ENCODE measurements at places on chromosomes 7 and 10. TPM values are rescaled to one million over a fixed set of nuclear protein-coding genes. Genes with fewer than 3 reads are reported as not detected.

The ICA1 gene
- total RNA-seq = 0.57 TPM

The NODAL gene
- total RNA-seq = not detected

The KCND2 gene
- total RNA-seq = not detected

The CPA2 gene
- total RNA-seq = 0.18 TPM

The CTNNA3 gene
- total RNA-seq = 0.30 TPM

The CSGALNACT2 gene
- total RNA-seq = 19.5 TPM

DNA sequence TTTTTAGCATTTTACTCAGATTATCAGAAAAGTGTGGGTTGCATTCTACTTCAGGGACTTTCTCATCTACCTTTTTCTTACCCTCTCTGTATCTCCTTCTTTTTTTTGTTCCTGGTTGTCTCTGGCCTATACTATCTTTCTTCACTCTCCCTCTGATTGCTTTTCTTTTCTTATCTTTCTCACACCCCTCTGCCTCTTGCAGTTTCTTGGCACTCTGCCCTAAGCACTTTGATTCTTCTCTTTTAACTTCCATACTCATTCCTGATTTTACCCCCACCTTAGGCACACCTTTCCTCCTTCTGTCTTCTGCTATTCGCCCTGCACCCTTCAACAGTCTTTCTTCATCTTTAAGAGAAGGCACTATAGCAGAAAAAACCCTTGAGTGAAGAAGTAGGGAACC, 92.8 kb upstream of the HPS1 start:
- no peak overlapping the region for H3K4me3 ChIP-seq
- no peaks in the 10 kb centered on the region for H3K36me3 ChIP-seq
- H3K27ac ChIP-seq = no peak overlapping the region
- H3K27me3 ChIP-seq = peaks cover 3% of the 10 kb centered on the region
- DNase-seq = no peak

DNA sequence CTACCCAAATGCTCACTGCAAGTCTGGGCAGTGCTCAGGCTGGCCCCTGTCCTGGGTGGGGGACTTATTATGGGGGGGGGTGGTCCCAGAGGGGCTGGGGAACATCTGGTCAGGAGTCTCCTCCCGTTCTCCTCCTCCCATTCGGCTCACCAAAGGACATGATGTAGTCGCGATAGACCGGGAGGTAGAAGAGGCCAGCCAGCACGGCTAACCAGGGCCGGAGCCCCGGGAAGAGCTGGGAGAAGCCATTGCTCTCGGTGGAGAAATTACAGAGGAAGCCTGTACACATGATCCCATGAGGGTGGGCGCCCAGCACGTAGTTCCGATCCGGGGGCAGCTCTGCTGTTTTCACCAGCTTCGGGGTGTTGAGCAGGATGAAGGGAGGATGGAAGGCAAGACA, 2.4 kb downstream of the MOGAT3 start:
- DNase-seq = no peak
- no peak overlapping the region for H3K27ac ChIP-seq
- peaks cover 22% of the 10 kb centered on the region for H3K27me3 ChIP-seq
- peaks cover 2% of the 10 kb centered on the region for H3K4me1 ChIP-seq
- H3K36me3 ChIP-seq = no peaks in the 10 kb centered on the region
- H3K4me3 ChIP-seq = no peak overlapping the region

GRCh38 chr7:96269246-96269994, 52.5 kb downstream of the SLC25A13 start:
- H3K4me1 ChIP-seq = peaks cover 2% of the 10 kb centered on the region
- no peaks in the 10 kb centered on the region for H3K27me3 ChIP-seq
- H3K4me3 ChIP-seq = no peak overlapping the region
- H3K27ac ChIP-seq = peak overlapping the region; percentile 15

DNA sequence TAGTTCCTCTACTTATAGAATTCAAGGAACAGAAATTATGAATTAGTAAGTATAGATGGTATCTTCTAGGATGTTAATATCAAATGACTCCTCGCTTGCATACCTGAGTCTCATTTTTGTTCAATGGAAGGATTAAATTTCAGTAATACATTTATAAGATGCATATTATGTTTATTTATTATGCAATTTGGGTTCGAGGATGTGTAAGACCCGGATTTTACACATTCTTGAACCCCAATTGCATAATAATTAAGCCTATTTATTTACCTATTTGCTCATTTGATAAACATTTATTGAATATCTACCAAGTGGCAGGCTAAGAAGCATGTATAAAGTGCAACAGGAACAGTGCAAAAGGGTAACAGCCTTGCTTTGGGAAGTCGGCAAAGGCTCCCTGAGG, 52.6 kb downstream of the ICA1 start:
- no peak overlapping the region for H3K27ac ChIP-seq
- H3K4me3 ChIP-seq = no peak overlapping the region
- H3K36me3 ChIP-seq = no peaks in the 10 kb centered on the region
- no peaks in the 10 kb centered on the region for H3K4me1 ChIP-seq

DNA sequence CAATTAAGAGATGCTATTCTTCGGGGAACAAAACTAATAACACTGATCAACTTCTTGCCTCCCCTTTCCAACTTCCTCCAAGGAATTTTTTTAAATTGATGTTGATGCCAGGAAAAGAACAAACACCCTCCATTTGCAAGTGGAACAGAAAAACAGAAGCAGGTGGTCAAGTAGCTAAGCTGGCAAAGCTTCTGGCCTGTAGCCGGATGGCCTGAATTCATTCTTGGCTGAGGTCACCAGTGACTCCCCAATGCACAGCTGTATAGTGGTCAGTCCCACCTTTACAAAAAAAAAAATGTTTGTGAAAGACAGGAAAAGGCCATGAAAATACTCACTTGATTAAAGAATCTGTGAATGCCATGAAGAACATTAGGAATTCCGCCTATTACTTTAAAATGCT, 39.1 kb downstream of the DOCK4 start:
- no peaks in the 10 kb centered on the region for H3K4me1 ChIP-seq
- DNase-seq = no peak
- H3K27ac ChIP-seq = no peak overlapping the region
- no peaks in the 10 kb centered on the region for H3K36me3 ChIP-seq
- H3K4me3 ChIP-seq = no peak overlapping the region

DNA sequence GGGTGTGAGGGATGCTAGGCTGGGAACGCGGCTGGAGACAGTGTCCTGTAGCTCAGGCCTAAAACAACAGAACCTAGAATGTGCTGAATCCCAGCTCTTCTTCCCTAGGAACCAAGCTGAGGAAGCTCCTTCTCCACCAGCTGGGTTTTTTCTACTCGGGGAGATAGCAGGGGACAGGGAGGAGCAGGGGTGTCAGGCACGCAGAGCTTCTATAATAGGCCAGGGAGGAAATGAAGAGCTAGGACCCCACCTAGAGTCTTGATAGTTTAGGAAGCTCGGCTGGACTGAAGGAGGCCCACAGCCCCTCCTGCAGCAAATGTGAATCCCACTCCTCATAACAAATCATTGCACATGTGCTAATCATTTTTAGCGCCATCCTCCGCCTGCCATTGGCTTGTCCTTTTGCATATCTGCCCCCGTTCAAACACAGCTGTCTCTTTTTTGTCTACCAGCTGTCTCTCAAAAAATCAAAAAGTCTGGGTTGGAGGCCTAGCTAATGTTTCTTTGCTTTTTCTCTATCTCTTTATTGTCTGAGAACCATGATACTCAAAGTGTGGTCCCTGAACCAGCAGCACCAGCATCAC, 24.1 kb upstream of the FAM180A start:
- H3K4me3 ChIP-seq = no peak overlapping the region
- H3K36me3 ChIP-seq = no peaks in the 10 kb centered on the region
- DNase-seq = no peak
- peaks cover 2% of the 10 kb centered on the region for H3K27me3 ChIP-seq
- H3K4me1 ChIP-seq = no peaks in the 10 kb centered on the region

DNA sequence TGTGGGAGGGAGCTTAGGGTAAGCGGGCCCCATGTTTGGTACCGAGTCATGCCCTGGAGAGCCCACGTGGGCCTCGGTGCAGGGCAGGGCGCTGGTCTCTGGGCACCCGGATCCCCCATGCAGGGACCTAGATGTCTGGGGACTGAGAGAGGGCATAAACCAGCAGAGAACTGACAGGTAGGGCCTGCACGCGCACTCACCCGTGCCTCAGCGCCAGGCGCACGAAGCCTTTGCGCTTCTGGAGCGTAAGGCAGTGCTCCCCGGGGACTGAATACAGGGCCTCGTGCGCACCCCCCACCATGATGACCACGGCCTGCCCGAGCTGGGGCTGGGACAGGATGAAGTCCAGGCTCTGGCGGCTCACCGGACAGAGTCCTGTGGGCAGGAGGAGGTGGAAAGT, 2.8 kb downstream of the MOGAT3 start:
- H3K4me1 ChIP-seq = peaks cover 2% of the 10 kb centered on the region
- H3K27me3 ChIP-seq = peaks cover 21% of the 10 kb centered on the region
- H3K27ac ChIP-seq = no peak overlapping the region
- no peaks in the 10 kb centered on the region for H3K36me3 ChIP-seq
- H3K4me3 ChIP-seq = no peak overlapping the region
- DNase-seq = no peak

DNA sequence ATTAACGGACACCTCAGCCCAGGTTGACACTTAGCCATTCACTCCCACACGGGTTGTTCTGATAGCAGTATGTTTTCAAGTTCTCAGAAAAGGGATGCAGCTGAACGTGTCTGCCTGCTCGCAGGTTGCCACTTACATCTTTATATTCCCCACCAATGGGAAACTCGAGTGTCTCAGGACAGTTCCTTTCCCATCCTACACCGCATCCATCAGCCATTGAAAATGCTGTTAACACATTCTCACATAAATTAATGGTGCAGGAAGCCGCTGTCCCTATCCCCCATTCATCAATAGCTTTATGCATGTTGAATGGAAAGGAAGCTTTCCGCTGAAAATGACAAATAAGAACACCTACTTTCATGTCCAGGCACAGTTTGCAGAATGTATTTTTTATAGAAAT, 1.7 kb upstream of the FGFR2 start:
- peaks cover 7% of the 10 kb centered on the region for H3K4me1 ChIP-seq
- H3K36me3 ChIP-seq = no peaks in the 10 kb centered on the region
- no peak overlapping the region for H3K4me3 ChIP-seq
- peaks cover 44% of the 10 kb centered on the region for H3K27me3 ChIP-seq

GRCh38 chr7:56250135-56250534, 133.9 kb upstream of the NUPR2 start:
- H3K27me3 ChIP-seq = no peaks in the 10 kb centered on the region
- H3K4me1 ChIP-seq = no peaks in the 10 kb centered on the region
- H3K4me3 ChIP-seq = no peak overlapping the region
- no peaks in the 10 kb centered on the region for H3K36me3 ChIP-seq
- no peak overlapping the region for H3K27ac ChIP-seq

- H3K27ac ChIP-seq = no peak overlapping the region
- H3K27me3 ChIP-seq = no peaks in the 10 kb centered on the region
- no peak overlapping the region for H3K4me3 ChIP-seq
- H3K4me1 ChIP-seq = no peaks in the 10 kb centered on the region
- peaks cover 2% of the 10 kb centered on the region for H3K36me3 ChIP-seq
- no peak for DNase-seq
These were observed 58.7 kb downstream of the ARHGAP21 start for GRCh38 chr10:24664991-24665390.

GRCh38 chr10:55266797-55267196, 465.8 kb upstream of the PCDH15 start:
- H3K27ac ChIP-seq = no peak overlapping the region
- H3K4me3 ChIP-seq = no peak overlapping the region
- H3K36me3 ChIP-seq = no peaks in the 10 kb centered on the region
- no peaks in the 10 kb centered on the region for H3K4me1 ChIP-seq

DNA sequence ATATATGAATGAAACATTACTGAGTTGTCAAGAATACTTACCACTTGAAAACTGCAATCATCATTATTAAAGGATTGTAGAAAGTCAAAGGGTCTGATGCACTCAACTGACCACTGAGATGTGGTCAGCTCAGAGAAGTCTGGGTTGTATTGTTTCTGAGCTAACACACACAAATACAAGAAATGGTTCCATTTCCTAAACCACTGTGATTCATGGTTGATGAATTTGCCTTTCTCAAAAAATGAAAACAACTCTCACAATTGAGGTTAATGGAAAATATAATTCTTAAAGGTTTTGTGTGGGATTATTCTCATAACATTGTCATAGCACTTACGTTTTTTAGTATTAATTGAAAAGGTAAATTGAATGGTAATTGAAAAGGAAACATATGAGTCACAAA, 45.6 kb upstream of the TAS2R16 start:
- no peaks in the 10 kb centered on the region for H3K4me1 ChIP-seq
- no peak overlapping the region for H3K4me3 ChIP-seq
- H3K27me3 ChIP-seq = no peaks in the 10 kb centered on the region
- no peak for DNase-seq

DNA sequence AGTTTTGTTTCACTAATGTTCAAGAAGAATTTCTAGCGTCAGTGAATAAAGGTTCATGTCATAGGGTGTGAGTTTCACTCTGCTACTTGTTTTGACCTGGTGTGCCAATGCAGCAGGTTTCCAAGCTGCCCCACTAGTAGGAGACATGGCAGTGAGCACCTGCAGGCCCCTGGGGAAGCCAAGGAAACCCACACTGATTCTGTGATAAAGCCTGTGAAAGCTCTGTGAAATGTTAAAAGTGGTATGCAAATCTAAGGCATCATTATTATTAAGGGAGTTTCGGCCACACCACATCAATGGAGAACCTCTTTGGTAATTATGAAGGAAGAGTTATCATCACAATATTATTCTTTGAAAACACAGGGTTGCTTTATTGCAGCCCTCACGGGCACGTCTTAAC, 46.4 kb downstream of the ABCB5 start:
- H3K4me3 ChIP-seq = no peak overlapping the region
- H3K27ac ChIP-seq = no peak overlapping the region
- no peaks in the 10 kb centered on the region for H3K27me3 ChIP-seq
- no peak for DNase-seq
- H3K4me1 ChIP-seq = no peaks in the 10 kb centered on the region

- peaks cover 5% of the 10 kb centered on the region for H3K4me1 ChIP-seq
- H3K27ac ChIP-seq = no peak overlapping the region
- H3K4me3 ChIP-seq = no peak overlapping the region
- no peak for DNase-seq
- H3K27me3 ChIP-seq = no peaks in the 10 kb centered on the region
These were observed 403.2 kb upstream of the MGMT start for GRCh38 chr10:129063877-129064276.

DNA sequence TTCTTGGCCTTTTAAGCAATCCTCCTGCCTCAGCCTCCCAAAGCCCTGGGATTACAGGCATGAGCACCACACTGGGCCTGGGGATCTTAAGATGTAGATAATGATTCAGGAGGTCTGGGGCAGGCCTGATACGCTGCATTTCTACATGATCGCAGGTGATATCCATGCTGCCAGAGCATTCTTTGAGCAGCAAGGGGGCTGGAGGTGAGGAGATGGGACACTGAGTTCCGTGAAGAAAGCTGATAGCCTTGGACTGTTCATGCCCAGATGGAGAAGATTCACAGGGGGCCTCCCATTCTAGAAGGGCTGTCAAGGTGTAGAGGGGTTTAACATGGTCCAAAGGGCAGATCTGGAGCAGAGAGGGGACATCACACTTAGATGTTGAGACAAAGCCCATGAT, 480.3 kb downstream of the RPS24 start:
- no peak overlapping the region for H3K27ac ChIP-seq
- H3K36me3 ChIP-seq = no peaks in the 10 kb centered on the region
- H3K4me1 ChIP-seq = no peaks in the 10 kb centered on the region
- peaks cover 2% of the 10 kb centered on the region for H3K27me3 ChIP-seq
- DNase-seq = no peak

GRCh38 chr7:136086712-136087111, 109.6 kb upstream of the MTPN start:
- H3K36me3 ChIP-seq = no peaks in the 10 kb centered on the region
- H3K27ac ChIP-seq = no peak overlapping the region
- no peaks in the 10 kb centered on the region for H3K4me1 ChIP-seq
- peak; percentile 22 for DNase-seq

Measured in activated CD4-positive, alpha-beta T cell treated with anti-CD3 and anti-CD28 coated beads for 36 hours (primary cell).